Activated B cell treated with CpG ODN at 0.5 μM for 24 hours (primary cell): ENCODE measurements at places on chromosomes 2 and 18.

GRCh38 chr18:76445275-76445674 lies 49.8 kb downstream of the ZNF516 start:
- no peak overlapping the region for H3K4me3 ChIP-seq
- peaks cover 21% of the 10 kb centered on the region for H3K4me1 ChIP-seq
- H3K27ac ChIP-seq: no peak overlapping the region
- peaks cover 15% of the 10 kb centered on the region for H3K36me3 ChIP-seq
- no peaks in the 10 kb centered on the region for H3K27me3 ChIP-seq

DNA sequence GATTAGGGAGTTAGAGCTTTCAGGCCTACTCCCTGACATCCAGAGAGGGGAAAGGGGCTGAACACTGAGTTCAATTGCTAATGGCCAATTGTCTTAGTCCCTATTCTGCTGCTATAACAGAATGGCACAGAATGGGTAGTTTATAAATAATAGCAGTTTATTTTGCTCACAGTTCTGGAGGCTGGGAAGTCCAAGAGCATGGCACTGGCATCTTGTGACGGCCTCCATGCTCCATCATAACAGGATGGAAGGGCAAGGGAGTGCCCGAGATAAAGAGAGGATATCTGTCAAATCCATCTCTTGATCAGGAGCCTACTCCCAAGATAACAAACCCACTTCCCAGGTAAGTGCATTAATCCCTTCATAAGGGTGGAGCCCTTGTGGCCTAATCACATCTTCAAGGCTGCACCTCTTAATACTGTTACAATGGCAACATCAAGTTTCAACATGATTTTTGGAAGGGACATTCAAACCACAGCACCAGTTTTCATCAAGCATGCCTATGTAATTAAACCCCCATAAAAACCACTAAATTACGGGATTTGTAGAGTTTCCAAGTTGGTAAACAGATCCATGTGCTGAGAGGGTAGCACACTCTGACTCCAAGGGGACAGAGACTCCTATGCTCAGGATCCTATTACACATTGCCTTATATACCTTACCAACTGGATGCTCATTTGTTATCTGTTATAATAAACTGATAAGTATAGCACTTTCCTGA lies 44.6 kb downstream of the BAZ2B start:
- no peaks in the 10 kb centered on the region for H3K27me3 ChIP-seq
- DNase-seq: no peak
- no peak overlapping the region for H3K27ac ChIP-seq
- H3K4me1 ChIP-seq: no peaks in the 10 kb centered on the region
- no peak overlapping the region for H3K4me3 ChIP-seq

GRCh38 chr2:236128321-236128720 lies 39.9 kb downstream of the GBX2 start:
- H3K27me3 ChIP-seq: no peaks in the 10 kb centered on the region
- H3K27ac ChIP-seq: no peak overlapping the region
- H3K4me3 ChIP-seq: no peak overlapping the region
- no peaks in the 10 kb centered on the region for H3K4me1 ChIP-seq

DNA sequence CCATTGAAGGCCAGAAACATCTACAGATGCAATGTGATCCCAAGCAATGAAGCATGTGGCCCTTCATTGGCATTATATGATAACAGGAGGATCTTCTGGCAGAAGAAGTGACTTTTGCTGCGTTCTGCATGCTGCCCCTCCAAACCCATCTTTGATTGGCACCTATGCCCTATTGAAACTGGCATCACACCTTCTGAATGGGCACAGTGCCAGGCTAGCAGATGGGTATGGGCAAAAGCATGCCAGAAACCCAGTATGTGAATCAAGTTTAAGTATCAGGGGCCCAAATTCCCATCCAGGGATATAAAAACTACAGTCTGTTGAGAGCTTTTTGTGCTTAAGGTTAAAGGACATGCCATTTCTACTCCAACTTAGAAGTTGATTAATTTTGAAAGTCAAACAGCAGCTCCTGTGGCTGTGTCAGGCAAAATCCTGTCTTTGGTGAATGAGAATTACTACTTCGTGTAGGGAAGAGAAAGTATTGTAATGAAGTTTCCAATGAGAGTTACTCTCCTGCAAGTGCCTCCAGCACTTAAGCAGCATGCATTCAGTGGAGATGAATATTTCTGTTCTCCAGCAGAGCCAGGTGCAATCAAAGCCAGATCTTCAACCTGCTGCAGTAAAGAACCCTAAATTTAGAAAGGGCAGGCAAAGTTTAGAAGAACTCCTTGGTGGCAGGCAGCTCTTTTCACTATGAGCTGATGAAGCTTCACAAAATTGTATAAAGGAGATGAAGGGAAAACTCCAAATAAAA lies 8.6 kb downstream of the VRK2 start:
- no peak overlapping the region for H3K4me3 ChIP-seq
- peaks cover 28% of the 10 kb centered on the region for H3K4me1 ChIP-seq
- H3K36me3 ChIP-seq: peaks cover 69% of the 10 kb centered on the region
- H3K27me3 ChIP-seq: no peaks in the 10 kb centered on the region
- H3K27ac ChIP-seq: peak overlapping the region; percentile 41

DNA sequence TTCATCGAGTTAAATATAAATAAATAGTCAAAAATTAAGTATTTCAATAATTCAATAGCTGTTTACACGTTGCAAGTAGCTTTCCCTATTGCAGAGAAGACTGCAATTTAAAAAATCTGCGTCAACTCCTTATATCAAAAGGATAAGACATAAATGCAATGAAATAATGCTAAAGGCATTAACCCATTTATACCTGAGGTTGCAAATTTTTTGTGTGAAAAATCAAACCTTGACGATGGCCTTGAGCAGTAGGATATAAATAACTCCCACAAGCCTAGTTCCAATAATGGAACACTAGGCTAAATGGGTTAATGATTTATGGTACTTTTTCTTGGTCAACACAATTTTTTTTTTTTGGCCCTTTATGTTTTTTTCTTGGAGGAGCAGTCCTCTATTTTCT lies 76.4 kb upstream of the CDKL4 start:
- no peaks in the 10 kb centered on the region for H3K27me3 ChIP-seq
- DNase-seq: no peak
- no peak overlapping the region for H3K27ac ChIP-seq
- no peaks in the 10 kb centered on the region for H3K4me1 ChIP-seq

GRCh38 chr2:74383254-74383653 lies 3.1 kb upstream of the DCTN1 start:
- peaks cover 22% of the 10 kb centered on the region for H3K36me3 ChIP-seq
- no peaks in the 10 kb centered on the region for H3K27me3 ChIP-seq
- DNase-seq: no peak
- H3K4me1 ChIP-seq: peaks cover 18% of the 10 kb centered on the region
- no peak overlapping the region for H3K4me3 ChIP-seq

DNA sequence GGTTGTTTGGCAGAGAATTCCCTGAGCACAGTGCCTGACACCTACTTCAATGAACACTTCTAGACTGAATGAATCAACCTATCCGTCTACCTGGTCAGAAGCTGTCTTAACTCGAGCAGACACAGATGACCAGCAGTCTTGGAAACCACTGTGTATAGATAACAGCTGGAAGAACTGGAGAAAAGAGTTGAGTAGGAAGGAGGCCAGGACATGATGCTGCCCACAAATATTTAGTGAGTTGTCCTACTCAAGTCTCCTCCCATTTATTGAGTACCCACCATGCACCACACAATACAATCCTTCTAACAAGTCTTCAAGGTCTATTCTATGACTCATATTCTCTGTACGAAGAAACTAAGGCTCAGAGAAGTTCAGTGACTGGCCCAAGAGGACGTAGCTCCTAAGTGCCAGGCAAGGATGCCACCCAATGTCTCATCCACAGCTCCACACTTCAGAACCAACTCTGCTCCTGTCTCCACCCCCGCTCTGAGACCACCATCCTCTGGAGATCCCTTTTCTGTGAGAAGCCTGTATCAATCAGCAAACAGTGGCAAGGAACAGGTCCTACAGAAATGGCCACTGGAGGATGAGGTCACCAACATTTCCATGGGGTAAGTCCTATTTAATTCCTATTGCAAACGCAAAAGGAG lies 62.2 kb downstream of the GALNT14 start:
- DNase-seq: no peak
- H3K4me1 ChIP-seq: no peaks in the 10 kb centered on the region
- H3K36me3 ChIP-seq: no peaks in the 10 kb centered on the region
- H3K27me3 ChIP-seq: no peaks in the 10 kb centered on the region
- no peak overlapping the region for H3K4me3 ChIP-seq

DNA sequence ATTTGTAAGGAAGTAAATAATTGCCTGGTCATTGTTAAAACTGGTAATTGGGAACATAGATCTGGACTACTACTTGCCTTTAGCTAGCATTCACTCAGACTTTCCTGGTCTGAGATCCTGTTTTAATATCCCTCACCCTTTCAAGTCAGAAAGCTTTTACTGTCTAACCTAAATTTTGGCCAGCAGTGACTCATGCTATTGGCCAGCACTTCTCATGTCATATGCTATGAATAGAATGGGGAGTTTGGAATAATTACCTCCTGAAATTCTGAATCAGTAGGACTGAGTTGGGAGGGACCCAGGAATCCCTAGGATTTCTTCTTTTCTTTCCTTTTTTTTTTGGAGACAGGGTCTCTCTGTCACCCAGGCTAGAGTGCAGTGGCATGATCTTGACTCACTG lies 19.3 kb downstream of the STK36 start:
- no peak overlapping the region for H3K4me3 ChIP-seq
- peaks cover 26% of the 10 kb centered on the region for H3K36me3 ChIP-seq
- no peaks in the 10 kb centered on the region for H3K27me3 ChIP-seq
- DNase-seq: no peak

GRCh38 chr2:1731447-1731962 lies 12.8 kb downstream of the PXDN start:
- H3K36me3 ChIP-seq: no peaks in the 10 kb centered on the region
- H3K27me3 ChIP-seq: no peaks in the 10 kb centered on the region
- no peak overlapping the region for H3K4me3 ChIP-seq
- H3K27ac ChIP-seq: no peak overlapping the region

DNA sequence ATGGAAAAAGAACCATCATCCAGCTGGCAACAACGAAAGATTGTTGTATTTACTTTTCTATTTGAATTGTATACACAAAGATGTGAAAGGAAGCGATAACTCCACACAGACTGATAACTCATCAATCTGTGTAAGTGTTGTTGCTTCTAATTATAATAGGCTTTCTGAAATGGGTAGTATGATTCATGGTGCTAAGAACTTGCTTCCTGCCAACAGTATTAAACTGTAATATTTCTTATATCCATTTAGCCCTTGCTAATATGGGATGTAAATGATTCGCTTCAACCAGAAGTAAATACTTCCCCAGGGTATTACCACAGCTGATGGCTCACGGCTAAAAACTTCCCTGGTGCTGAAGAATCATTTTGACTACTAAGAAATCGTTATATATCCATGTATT lies 70.2 kb downstream of the TMEM163 start:
- no peak for DNase-seq
- H3K27me3 ChIP-seq: no peaks in the 10 kb centered on the region
- H3K36me3 ChIP-seq: no peaks in the 10 kb centered on the region
- H3K4me3 ChIP-seq: no peak overlapping the region

GRCh38 chr2:4673025-4673489 lies 969.7 kb downstream of the DCDC2C start:
- H3K36me3 ChIP-seq: no peaks in the 10 kb centered on the region
- no peaks in the 10 kb centered on the region for H3K27me3 ChIP-seq
- H3K4me3 ChIP-seq: no peak overlapping the region
- H3K4me1 ChIP-seq: peaks cover 1% of the 10 kb centered on the region
- DNase-seq: no peak
- H3K27ac ChIP-seq: no peak overlapping the region

- H3K27me3 ChIP-seq: no peaks in the 10 kb centered on the region
- no peaks in the 10 kb centered on the region for H3K4me1 ChIP-seq
- no peak overlapping the region for H3K4me3 ChIP-seq
- H3K27ac ChIP-seq: no peak overlapping the region
- DNase-seq: no peak
Observed at GRCh38 chr2:239790721-239791120, 234.4 kb downstream of the NDUFA10 start.

DNA sequence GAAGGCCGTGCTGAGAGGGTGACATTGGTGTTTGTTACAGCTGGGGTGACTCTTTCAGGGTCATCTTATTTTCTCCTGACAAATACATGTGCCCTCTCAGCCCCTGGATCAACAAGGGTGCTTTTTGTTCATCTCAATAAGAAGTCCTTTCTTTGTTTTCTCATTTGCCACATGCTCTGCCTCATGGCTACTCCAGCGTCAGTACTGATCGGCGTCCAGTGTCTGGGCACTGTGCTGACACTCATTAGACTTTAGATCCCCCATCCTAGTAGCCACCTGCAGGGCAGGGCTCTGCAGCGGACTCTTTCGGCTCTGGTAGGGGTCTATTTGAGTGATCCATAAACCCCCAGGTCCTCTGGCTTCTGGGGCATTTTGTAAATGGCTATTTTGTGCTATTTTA lies 38.4 kb downstream of the NPPC start:
- H3K27ac ChIP-seq: no peak overlapping the region
- H3K4me3 ChIP-seq: no peak overlapping the region
- no peaks in the 10 kb centered on the region for H3K36me3 ChIP-seq
- peaks cover 37% of the 10 kb centered on the region for H3K27me3 ChIP-seq

GRCh38 chr18:36578871-36579710 lies 249.7 kb downstream of the TPGS2 start:
- H3K4me1 ChIP-seq: no peaks in the 10 kb centered on the region
- DNase-seq: no peak
- no peak overlapping the region for H3K27ac ChIP-seq
- peaks cover 3% of the 10 kb centered on the region for H3K27me3 ChIP-seq

GRCh38 chr2:236289766-236290462 lies 25.7 kb upstream of the ASB18 start:
- H3K4me3 ChIP-seq: no peak overlapping the region
- H3K4me1 ChIP-seq: no peaks in the 10 kb centered on the region
- no peak for DNase-seq
- H3K27ac ChIP-seq: no peak overlapping the region
- H3K36me3 ChIP-seq: no peaks in the 10 kb centered on the region
- peaks cover 3% of the 10 kb centered on the region for H3K27me3 ChIP-seq

GRCh38 chr2:128485761-128486639 lies 167.3 kb upstream of the HS6ST1 start:
- no peaks in the 10 kb centered on the region for H3K4me1 ChIP-seq
- H3K4me3 ChIP-seq: no peak overlapping the region
- peaks cover 7% of the 10 kb centered on the region for H3K27me3 ChIP-seq
- H3K36me3 ChIP-seq: no peaks in the 10 kb centered on the region

- H3K4me1 ChIP-seq: no peaks in the 10 kb centered on the region
- peaks cover 8% of the 10 kb centered on the region for H3K27me3 ChIP-seq
- no peak overlapping the region for H3K27ac ChIP-seq
- H3K4me3 ChIP-seq: no peak overlapping the region
- H3K36me3 ChIP-seq: no peaks in the 10 kb centered on the region
- DNase-seq: no peak
Observed at GRCh38 chr2:204268458-204268857, 276.8 kb upstream of the PARD3B start.

GRCh38 chr2:26630669-26631360 lies 10.4 kb downstream of the CIB4 start:
- no peaks in the 10 kb centered on the region for H3K36me3 ChIP-seq
- no peak overlapping the region for H3K4me3 ChIP-seq
- no peak for DNase-seq
- no peak overlapping the region for H3K27ac ChIP-seq
